ENCODE measurements at places on chromosomes 7 and 10. TPM values are rescaled to one million over a fixed set of nuclear protein-coding genes. Genes with fewer than 3 reads are reported as not detected.

- DNase-seq, result no peak
These were observed 141.3 kb upstream of the ZMIZ1 start for GRCh38 chr10:78927257-78927995.

DNA sequence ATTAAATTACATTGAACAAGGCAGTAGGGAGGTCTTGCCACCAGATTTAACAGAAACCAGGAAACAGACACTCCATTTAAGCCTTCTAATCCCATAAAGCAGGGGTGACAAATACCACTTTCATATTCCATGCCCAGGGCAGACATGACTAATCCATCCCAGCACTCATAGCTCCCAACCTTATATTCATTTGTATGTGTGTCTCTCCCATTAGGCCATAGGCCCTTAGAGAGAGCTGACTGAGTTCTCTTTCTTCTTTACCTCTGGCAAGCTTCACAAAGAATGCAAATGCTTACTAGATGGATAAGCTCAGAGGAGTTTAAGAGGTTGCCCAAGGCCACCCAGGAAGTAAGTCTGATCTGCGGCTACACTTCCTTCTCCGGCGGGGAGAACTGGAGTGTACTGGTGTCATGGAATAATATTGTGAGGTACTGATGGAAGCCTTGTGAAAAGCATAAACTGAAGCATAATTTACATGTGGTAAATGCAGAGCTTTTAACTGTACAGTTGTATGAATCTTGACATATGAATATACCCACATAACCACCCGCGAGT lies 239.7 kb upstream of the HABP2 start:
- DNase-seq, result no peak

DNA sequence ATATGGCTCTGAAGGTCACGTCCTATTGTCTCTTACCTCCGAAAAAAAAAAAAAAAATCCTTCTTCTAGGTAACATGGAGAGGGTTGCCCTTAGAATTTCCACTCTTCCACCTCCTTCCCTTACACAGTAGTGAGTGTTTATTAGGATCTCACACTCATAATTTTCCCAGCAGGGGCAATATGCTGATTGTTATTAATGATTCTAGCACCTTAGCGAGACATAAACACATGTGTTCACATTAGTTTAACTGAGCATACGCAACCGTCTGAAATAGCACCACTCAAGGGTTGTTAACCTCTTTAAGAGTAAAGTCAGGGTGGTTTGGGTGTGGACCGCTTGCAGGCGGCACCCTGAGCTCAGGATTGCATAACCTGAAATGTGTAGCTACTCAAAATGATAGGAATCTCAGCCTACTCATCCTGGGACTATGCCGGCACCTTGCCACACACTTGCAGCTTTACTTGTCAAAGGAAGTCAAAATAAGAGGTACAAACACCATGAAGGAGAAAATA lies 52.2 kb downstream of the CPEB3 start:
- peak; percentile 79 for DNase-seq

- no peak for DNase-seq
These were observed 75.0 kb downstream of the C10orf105 start for GRCh38 chr10:71644307-71645180.

DNA sequence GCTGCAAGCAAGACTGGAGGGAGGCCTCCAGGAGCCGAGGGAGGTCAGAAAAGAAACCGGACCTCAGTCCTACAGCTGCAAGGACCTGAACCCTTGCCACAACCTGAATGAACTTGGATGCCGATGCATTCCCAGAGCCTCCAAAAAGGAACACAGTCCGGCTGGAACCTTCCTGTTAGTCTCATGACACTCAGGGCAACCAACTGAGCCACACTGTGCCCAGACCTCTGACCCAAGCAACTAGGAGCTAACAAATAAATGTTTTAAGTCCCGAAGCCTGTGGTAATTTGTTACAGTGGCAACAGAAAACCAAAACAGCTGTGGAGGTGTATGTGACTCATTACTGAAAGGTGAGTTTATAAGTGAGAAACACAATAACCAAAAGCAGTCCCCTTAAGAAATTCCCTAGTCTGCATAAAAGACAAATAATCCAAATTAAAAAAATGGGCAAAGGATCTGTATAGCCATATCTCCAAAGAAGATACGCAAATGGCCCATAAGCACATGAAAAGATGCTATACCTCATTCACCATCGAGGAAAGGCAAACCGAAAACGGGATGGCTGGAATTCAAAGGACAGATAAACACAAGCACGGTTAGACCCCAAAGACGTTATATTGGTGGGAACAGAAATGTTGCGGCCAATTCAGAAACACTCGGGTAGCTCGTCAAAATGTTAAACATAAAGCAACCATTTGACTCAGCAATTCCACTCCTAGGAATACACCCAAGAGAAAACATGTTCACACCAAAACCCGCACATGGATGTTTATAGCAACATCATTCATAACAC lies 24.8 kb downstream of the GNA12 start:
- no peak for DNase-seq

DNA sequence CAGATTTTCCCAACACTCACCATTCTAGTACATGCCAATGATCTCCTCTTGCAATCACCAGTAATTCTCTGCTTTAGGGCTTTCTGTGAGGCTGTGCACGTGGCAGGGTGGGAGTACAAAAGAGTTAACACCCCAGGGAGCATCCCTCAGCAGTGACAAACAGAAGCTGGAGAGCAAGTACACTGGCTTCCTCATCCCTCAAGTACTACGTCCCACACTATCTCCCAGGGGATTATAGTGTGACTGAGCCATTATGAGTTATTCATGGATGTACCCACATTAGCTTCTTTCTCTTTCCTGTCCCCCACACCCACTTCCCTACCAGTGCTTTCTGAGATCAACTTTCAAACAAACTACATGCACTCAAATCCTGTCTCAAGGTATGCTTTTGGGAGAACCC lies 1216.5 kb upstream of the AUTS2 start:
- DNase-seq, result no peak

DNA sequence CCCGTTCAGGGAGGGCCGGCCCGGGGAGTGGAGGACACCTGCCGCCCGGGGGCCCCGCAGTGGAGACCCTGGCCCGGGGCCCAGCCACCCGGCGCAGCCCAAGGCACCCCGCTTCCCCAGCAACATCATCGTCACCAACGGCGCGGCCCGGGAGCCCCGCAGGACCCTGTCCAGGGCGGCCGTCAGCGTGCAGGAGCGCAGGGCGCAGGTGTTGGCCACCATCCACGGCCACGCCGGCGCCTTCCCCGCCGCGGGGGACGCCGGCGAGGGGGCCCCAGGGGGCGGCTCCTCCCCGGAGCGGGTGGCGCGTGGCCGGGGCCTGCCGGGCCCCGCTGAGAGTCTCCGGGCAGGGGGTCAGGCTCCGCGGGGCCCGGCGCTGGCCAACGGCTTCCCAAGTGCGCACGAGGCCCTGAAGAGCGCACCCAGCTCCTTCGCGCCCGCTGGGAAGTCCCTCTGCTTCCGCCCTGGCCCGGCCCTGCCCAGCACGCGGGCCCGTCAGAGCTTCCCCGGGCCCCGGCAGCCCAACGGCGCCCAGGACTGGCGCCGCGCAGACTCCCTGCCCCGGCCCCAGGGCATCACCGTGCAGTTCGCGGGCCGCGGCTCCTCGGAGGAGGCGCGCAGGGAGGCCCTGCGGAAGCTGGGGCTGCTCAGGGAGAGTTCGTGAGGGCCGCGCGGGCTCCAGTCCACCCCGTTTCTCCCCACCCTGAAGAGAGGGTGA lies 46.7 kb downstream of the PROSER2 start:
- DNase-seq, result no peak

DNA sequence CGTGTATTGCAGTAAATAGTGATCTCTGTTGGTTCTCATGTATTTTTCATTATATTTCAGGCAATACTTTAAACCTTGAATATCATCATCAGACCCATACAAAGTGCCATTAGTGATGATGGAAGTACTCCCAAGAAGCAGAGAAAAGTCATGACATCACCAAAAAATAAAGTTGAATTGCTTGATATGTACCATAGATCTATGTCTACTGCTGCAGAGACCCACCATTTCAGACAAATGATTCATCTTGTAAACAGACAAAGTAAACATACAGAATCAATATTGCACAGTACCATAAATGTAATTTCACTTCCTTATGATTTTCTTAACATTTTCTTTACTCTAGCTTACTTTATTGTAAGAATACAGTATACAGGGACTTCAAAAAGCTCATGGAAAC lies 347.8 kb downstream of the IPMK start:
- no peak for DNase-seq

DNA sequence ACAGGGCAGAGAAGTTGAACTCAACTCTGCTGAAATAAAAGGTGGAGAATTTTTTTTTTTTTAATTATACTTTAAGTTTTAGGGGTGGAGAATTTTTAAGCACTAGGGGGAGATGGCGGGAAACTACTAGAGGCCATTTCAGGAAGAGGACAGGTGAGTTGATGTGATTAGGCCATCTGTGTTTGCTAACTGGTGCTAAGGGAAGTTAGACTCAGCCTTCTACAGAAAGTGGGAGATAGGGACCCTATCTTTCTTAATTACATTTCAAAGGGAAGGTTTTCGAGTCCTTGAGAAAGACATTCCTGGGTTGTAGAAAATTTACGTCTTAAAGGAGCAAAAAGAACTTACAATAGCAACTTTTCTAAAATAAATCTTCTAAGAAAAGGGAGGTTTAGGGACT lies 124.8 kb downstream of the LHFPL3 start:
- no peak for DNase-seq

DNA sequence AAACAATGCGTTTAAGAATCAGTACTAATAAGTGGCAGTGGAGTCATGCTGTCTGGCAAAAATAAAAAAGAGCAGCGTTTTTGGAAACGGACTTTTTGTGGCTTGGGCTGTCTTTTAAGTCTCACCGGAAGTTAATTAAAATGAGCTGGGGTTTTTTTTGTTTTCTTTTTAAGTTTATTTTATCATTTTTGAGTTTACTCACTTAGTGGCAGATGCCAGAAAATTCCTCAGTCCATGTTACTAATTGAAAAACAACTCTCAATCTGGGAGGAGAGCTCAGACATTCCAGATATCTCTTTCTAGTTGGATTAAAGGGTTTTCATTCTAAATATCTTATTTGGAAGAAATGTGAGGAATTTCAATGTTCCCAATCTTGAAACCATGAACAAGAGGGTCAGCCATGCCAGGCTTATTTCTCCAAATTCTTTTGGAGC lies 133.8 kb upstream of the AGR3 start:
- no peak for DNase-seq

- DNase-seq, result no peak
These were observed 71.1 kb upstream of the ABLIM1 start for GRCh38 chr10:114729103-114729659.

- DNase-seq, result no peak
These were observed 246.7 kb upstream of the PTN start for GRCh38 chr7:137590071-137590755.

DNA sequence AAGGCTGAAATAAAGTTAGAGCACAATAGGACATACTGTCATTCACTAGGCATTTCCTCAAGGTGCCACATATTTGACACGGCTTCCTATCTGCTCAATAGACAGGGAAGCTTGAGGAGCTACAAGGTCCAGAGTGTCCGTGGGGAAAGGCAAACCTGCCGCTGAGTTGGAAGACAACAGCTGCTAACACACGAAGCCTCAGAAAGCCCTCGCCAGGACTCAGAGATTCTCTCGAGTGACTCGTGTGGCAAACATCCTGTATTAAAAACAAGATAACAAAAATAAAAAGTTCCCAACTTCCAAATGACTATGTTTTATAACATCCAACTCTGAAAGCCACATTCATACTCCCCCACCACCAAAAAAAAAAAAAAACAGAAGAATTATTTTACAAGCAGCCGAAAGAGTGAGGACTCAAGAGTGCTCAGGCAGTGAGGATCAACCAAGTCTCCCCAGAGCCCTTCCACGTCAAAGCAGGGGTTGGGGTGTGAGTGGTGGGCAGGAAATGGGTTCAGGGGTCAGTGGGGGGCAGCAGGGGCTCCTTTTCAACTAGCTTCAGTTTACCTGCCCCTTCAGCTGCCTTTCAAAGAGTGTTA lies 67.6 kb downstream of the STK17A start:
- no peak for DNase-seq

DNA sequence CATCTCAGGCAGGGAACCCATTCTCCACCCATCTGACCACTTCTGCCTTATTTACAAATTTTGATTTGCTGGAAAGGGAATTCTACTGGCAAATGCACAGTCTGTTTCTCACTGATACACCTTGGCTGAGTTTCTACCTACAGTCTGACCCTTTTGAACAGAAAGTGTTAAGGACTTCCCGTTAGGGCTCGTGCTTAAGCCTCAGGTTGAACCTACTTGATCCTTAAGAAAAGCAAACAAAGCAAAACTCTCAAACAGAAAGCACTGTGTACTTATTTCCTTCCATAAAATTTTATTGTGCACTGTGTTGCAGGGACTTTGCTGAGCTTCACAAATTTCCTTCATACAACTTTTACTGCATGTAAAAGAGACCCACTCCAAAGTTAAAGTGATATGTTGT lies 367.8 kb downstream of the NRG3 start:
- no peak for DNase-seq

ELAPOR2 gene
- 1.9 TPM for total RNA-seq

CLRN3 gene
- not detected for total RNA-seq

POP7 gene
- total RNA-seq, result 79.3 TPM

DPP6 gene
- not detected for total RNA-seq

NOS3 gene
- 1.2 TPM for total RNA-seq
